ENCODE measurements at places on chromosomes 7 and 10. TPM values are rescaled to one million over a fixed set of nuclear protein-coding genes. Genes with fewer than 3 reads are reported as not detected.

DNA sequence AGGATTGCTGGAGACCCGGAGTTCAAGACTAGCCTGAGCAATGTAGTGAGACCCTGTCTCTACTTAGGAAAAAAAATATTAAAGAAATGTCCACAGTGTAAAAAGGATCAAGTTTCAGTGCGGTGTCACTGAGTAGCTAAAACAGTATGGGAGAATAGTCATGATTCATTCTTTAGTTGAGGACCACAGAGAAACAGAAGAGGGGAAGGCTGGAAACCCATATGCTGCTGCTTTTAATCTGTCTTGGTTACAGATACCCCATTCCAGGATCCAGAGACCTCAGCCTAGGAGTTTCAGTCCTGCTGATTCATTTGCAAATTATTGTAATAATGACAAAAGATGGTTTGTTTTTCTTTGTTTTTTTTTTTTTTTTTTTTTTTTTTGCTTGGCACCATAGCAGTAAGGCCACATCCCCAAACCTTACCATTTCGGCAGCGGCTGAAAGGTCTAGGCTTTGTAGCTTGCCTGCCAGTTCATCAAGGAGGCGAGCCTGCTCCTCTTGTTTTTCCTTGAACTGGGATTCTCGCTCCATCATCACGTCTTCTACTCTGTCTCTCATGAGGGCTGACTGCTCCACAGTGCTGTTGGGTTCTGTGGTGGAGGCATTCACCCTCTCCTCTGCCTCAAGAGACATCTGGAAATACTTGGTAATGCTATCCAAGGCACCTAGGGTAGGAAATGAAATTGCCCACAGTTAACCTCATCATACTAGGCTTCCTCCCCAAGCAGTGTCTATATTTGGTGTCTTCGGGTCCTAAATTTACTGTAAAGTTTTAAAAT lies 44.2 kb downstream of the DLD start:
- no peak for DNase-seq

The CUZD1 gene
- 1.4 TPM for total RNA-seq

DNA sequence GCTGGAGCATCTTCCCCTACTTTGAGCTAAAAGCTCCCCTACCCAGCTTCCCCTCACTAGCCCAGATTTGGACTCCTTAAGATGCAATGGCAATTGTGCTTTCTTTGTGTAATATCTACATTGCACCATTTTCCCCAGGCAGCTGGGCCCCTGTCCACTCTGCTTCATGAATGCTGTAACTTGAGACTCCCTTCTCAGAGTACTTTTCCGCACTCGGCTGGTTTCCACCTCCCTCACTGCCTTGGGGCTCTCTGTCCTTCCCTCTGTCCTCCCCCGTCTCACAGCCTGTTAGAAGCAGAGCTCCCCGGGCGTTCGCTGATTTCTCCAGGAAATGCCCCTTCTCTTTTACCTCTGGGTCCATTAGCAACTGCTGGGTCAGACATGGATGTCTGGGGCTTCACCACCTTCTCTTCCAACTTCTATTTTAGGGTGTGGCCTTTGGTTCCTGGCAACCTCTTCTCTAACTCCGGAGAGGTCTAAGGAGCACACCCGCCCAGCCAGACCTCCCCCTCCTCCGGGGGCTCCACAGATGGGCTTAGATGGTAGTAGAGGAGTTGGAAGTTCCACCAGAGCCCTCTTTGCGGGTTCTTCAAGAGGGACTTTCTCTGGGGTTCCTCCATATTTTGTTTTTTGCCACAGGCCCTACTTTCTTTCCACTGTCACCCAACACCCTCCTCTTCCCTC lies 2.9 kb upstream of the TMEM72 start:
- DNase-seq = peak; percentile 39

The FAM24B gene
- 14.6 TPM for total RNA-seq

The LDB3 gene
- total RNA-seq = 0.34 TPM

DNA sequence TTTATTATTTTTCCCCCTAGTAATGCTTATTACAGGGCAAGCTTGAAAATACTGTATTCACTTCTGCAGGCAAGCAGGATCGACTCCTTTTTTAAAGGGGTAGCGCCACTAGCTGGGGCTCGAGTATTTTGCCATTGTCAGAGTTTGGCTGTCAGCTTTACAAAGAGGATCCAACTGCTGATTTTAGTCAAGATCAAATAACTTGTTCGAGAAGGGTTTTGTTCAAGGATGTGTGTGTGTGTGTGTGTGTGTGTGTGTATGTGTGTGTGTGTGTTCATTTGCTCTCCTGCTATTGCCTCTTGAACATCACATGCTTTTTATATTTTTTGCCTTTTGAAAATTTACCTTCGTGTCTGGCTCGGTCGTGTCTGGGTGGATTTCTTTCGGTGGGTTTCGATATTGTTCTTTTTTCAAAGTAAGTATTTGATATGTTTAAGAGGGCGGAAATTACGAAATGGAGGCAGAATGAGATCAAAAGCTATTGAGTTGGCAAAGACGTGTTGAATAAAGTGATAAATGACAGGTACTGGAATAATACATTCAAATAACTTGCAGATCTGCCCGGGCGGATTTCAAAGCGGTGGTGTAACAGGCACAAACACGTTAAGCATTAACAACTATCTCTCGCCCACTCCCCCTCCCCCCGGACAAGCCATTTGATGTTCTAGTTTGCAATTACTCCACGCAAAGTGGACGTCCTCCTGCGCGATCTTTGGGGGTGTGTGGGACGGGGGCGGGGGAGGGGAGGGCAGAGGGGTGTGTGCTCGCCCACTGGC lies 1.1 kb downstream of the ARID5B start:
- no peak for DNase-seq

DNA sequence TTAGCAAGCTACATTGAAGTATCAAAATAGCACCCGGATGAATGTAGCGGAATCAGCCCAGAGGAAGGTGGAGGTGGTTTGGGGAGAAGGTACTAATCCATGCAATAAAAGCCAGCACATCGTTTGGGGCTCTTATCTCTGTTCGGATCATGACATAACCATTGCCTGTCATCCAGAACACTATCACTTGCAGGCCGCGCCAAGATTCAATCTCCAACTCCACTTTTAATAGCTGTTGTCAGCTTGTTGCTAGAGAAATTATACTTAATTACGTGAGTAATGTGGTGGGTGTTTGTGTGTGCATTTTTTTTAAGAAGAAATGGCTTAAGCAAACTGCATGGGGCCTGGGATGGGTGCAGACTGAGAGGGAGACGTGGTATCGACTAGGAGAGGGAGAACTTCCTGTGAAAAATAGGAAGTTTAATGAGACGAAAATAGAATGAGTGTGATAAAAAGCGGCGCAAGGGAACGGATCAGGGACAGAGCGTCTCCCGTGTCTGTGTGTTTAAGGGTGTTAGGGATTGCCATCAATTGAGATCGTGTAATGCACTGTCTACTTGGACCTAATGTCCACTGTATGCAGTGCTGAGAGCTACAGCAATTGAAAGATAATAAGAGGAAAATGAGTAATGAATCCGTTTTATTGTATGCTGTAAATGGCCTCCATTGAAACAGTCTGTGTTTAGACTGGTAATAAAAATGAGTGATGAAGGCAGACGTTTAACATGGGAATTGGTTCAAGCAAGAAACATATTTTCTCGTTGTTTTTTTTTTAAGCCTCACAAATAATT lies 27.6 kb upstream of the SFMBT2 start:
- DNase-seq = no peak

GRCh38 chr7:100357131-100357561 lies 771 bp upstream of the PILRB start:
- no peak for DNase-seq
